ENCODE measurements at places on chromosomes 12 and 14.

DNA sequence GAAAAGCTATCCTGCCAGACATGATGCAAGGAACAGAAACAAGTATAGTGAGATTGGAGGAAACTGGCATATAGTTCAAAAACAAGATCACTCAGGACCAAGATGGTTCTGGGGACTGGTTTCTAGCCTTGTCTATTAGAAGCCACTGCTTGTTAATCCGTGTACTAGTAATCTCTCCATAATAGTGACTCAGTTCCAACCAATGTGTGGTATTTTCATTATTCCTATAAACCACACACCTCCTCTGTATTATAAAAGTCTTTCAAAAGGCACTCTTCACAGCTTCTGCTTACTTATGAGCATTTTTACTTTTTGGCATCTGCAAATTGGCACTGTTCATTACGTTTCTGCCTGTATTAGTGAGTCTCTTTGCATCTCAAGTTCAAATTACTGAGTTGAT is 140.3 kb downstream of the SLC6A15 start:
- DNase-seq, result no peak

- DNase-seq, result no peak
Observed at GRCh38 chr12:19965196-19966038, 402.9 kb upstream of the PDE3A start.

- DNase-seq, result no peak
Observed at GRCh38 chr14:93905623-93906022, 21.5 kb upstream of the FAM181A start.

DNA sequence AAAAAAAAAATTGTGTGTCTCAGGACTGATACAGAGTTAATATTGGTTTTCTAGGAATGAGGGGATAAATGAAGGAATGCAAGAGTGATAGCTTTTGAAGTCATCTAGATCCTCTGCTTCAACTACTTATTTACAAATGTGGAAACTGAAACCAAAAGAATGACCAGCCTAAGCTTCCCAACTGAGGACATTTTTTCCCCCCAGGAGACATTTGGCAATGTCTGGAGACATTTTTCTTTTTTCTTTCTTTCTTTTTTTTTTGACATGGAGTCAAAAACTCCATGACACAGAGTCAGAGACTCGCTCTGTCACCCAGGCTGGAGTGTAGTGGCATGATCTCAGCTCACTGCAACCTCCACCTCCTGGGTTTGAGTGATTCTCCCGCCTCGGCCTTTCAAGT is 15.3 kb downstream of the DLK1 start:
- DNase-seq, result no peak

GRCh38 chr14:103377522-103378037 is 7.6 kb upstream of the MARK3 start:
- no peak for DNase-seq

GRCh38 chr12:2125651-2126522 is 73.1 kb downstream of the CACNA1C start:
- DNase-seq, result no peak

- DNase-seq, result no peak
Observed at GRCh38 chr14:28577187-28577586, 189.4 kb upstream of the FOXG1 start.

DNA sequence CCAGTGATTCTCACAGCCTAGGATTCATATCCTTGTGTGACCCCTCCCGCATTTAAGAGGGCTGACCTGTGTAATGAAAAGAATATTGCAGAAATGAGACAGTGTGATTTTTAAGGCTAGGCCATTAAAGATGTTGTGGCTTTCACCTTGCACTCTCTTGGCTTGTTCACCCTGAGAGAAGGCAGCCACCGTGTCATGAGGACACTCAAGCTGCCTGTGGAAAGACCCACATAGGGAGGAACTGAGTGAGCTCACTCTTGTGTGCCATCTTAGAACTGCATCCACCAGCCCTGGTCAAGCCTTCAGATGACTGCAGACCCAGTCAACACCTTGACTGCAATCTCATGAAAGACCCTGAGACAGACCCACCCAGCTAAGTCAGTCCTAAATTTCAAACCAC is 46.3 kb upstream of the TMPO start:
- no peak for DNase-seq

DNA sequence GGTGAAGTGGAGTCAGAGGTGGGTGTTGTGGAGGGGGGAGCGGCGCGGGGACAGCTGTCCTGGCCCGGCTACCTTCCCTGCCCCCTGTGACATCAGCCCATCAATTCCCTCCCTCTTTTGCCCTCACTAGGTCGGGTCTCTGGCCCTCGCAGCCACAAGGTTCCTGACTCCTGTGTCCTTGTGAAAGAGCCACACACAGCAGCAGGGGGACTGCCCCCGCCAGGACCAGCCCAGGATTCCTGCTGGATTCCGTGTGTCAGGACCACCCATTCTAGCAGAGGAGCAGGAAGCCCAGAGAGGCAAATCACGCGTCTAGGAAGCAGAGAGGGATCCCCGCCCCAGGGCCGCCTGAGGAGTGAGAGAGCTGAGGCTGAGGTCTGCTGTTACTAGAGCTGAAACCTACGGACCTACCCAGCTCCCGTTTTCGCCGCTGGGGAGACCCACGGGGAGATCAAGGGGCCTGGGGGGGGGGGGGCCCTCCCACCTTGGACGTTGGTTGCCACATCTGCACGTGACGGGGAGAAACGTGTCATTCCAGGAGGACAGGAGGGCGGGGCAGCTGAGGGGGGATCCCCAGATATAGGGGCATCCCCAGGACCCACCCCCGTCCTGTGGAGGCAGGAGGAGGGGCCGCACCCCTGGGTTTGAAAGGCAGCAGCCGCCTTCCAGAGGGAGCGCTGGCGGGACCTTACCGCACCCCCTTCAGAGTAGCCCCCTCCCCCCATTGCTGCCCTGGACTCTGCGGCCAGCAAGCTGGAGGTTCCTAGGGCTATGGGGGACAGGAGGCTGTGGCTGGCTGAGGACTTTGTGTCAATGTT is 12.5 kb upstream of the INF2 start:
- peak; percentile 79 for DNase-seq

GRCh38 chr12:109458771-109459208 is 18.3 kb downstream of the KCTD10 start:
- DNase-seq, result no peak

DNA sequence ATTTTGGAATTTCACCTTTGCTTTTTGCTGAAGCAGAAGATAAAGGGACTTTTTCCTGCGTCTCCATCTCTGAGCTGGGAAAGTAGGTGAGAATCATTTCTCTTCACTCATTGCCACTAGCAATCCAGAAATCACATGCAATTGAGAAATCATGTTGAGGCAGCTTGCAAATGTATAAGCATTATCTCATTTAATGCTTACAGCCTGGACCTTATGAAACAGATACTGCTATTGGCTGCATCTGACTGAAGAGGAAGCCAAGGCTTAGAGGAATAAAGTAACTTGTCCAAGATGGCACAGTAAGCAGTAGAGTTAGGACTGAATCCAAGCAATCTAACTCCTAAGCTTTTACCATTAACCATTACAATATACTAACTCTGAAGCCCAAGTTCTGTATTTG is 122.4 kb downstream of the FIGNL2 start:
- DNase-seq, result no peak

DNA sequence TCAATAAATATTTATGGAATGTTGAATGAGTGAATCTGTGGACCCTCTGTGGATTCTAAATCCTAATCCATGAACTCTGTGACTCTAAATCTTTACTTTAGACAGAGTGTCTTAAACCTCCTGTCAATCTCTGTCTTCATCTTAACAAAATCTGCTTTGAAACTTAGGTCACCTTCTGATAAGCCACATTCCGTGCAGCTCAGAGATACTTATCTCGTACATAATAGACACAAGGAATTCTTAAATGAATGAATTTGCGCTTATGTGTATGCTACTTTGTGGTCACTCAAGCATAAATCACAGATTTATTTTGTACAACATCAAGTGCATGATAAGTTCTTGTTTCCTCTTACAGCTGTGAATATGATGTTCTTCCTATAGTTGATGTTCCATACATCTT is 2.2 kb upstream of the KRAS start:
- no peak for DNase-seq

DNA sequence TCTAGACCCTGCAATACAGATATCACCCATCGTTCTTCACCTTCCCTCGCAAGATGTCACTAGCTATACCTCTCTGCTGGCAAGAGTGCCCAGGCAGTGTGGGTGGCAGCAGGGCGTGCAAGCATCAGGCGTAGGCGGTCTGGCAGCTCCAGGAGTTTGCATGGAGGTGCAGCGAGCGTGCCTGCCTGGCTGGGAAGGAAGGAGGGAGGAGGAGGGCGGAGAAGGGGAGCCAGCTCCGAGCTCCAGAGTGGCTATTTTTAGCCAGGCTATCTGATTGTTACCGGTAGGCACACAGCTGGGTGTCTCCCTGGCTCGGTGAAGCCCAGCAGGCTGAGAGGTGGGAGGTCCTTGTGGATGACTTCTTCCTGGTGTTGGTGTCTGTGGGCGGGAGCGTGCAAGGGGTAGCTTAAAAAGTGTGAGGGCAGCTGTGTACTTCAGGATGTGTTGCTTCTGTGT is 6.2 kb downstream of the FOXJ2 start:
- DNase-seq, result peak; percentile 68

GRCh38 chr12:91778091-91778832 is 367.4 kb downstream of the BTG1 start:
- DNase-seq, result no peak

- no peak for DNase-seq
Observed at GRCh38 chr14:67573228-67574010, 26.6 kb downstream of the PIGH start.

Data from Right ventricle myocardium inferior (tissue), 1 donor.